ENCODE measurements at places on chromosomes 2 and 18.

- DNase-seq, result no peak
Observed at GRCh38 chr2:67631483-67631882, 234.3 kb downstream of the ETAA1 start.

GRCh38 chr18:61941948-61942471 is 49.2 kb upstream of the RNF152 start:
- no peak for DNase-seq

DNA sequence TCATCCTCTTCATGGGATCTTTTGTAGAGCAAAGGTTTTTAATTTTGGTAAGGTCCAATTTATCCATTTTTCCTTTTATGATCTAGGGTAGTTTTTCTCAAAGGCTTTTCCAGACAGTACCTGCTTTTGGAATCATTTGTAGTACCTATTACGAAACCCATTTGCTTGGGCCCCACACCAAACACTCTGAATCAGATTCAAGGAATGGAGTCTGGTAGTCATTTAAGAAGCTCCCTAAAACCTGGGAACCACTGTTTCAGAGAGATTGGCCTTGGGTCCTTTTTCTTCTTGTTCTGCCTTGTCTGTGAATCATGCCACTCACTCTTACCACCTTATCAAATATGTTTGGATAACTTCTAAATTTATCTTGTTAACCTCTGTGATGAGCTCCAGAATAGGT is 40.3 kb downstream of the OSBPL6 start:
- no peak for DNase-seq

DNA sequence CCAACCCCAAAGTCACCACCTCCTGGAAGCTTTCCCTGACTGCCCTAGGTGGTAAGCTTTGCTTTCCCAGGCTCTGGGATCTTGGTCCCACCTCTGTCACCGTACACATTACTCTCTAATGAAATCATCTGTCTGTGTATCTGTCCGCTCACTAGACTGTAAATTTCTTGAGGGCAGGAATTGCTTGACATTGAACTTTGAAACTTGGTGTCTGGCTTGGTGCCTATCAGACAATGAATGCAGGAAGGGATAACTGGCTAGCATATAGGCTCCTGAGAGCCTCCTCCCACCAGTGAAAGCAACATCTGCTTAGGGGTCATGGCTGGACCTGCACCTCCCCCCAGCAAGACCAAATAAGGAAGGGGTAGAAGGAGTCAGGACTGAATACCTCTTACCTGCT is 155.7 kb downstream of the TNS1 start:
- no peak for DNase-seq

DNA sequence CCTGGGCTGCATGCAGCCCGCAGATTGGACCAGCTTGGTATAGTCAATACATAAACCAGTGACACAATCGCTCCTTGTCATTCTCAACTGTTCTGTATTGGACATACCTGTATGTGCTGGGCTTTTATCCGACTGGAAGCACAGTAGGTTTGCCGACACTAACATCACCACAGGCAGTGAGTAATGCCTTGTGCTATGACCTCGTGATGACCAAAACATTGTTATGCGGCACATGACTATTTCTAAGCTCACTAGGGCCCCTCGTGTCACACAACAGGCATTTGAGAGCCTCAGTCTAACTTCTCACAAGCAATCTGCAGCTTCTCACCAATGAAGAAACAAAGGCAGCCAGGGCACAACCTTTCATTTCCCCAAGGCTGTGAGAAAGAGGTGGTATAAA is 320.8 kb downstream of the AFF3 start:
- DNase-seq, result no peak

- no peak for DNase-seq
Observed at GRCh38 chr2:64192664-64193105, 48.5 kb upstream of the PELI1 start.

DNA sequence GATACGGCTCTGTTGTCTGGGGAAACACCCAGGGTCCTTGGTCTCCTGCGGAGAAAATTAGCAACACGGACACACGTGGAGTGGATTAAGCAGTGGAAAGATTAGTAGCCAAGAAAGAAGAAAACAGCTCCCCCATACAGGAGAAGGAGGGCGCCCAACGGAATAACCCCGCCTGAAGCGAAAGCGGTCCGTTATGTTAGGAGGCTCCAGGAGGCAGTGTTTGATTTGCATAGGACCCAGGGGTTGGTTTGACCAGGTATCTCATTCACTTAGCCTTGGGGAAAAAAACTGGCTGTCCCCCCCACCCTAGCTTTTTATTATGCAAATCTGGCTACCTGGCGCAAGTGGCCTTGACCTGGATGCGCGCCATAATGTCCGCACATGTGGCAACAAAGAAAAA is 170.1 kb upstream of the KYNU start:
- DNase-seq, result no peak

- DNase-seq, result no peak
Observed at GRCh38 chr2:175012516-175012915, 7.3 kb upstream of the CHN1 start.

Measured in stimulated activated CD4-positive, alpha-beta T cell treated with anti-CD3 and anti-CD28 coated beads, Interleukin-4, amount 100 ng/mL, for 24 hours (primary cell).